ENCODE measurements at places on chromosomes 13 and 19.
A peak's percentile ranks its signal among the peaks of the same experiment; 100 is the strongest.

DNA sequence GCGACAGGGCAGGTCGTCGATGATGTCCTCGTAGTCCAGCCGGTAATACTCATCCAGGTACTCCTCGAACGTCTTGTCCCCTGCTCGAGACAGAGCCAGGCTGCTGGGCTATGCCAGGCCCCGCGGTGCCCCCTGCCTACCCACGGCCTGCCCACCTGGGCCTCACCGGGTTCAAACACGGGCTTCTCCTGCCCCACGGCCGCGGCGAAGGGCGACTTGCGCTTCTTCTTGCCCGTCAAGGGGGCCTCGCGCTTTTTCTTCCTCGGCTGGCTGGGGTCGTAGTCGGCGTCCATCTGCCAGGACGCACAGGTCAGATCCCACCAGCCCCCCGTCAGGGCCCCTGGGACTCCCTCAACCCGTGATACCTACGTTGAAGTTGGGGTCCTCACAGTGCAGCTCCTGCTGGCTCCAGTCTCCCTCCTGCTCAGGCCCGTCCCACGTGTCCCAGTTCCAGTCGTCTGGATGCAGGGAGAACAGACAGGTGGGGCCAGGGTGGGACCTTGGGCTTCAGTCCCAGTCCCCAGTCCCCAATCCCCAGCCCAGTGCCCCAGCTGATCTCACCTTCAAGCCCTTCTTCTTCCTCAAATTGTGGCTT, 8.1 kb downstream of the KRI1 start:
- DNase-seq: no peak

GRCh38 chr19:48398375-48399235, 5.1 kb downstream of the GRIN2D start:
- peak; percentile 11 for DNase-seq

DNA sequence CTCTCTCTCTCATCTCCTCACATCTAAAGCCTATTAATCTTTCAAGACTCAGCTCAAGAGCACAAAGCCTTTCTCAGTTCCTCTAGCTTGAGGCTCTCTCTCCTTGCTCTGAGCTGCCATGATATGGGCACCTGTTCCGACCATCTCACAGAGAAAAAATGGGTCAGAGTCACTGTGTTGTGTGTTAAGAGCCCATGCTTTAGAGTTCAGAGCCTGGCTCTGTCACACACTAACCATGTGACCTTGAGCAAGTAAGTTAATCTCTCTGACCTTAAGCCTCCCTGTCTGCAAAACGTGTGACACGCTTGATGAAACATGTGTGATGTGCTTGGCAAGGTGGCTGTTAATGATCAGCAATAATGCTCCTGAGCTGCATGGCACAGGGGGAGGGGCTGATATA, 245.2 kb downstream of the DLEU7 start:
- DNase-seq: no peak

DNA sequence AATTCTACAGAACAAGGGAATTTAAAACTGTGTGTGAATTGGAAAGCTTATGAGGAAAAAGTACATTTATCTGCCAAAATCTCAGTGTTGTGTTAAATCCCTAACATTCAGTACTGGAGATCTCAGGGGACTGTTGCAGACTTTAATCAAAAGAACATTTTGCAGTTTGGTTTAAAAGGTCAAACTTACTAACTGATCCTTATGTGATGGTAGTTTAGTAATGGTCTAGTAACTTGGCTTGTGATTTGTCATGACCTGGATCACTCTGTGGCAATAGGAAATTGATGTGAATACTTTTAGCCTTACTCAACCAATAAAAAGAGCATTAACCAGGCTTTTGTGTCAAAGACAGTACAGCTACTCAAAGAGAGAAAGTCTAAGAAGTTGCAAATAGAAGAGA, 862.1 kb upstream of the MIR17HG start:
- DNase-seq: no peak

GRCh38 chr13:51243227-51243626, 21.0 kb downstream of the FAM124A start:
- no peak for DNase-seq

DNA sequence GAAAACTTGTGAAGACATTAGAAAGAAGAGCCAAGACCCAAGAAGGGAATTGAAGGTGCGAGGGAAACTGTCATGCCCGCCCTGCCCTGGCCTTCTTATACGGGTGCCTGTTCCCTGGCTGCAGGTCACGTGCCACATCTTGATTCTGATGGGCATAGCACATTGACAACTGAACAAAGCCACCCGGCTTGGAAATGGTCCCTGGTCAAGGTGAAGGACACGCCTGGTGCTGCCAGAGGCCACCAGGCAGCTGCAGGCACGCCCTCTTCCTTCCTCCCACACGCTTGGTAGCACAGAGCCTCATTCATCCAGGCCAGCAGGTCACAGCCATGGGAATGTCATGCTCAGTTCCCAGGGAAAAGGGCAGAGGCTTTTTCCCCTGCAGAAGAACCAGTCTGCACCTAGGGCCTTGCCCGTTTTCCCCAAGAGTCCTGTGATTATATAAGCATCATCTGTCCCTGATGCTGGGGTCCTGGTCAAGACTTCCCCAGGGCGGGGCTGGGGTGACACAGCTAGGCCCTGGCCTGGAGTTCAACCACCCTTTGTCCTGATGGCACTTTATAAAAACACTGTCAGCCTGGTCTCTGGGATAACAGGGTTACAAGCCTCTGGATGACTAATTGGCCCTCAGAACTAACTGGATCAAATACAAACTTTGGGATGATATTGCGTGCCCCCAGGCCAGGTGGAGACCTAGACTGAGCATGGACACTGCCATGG, 56.0 kb downstream of the CDADC1 start:
- no peak for DNase-seq

GRCh38 chr13:50222569-50223332, 207.5 kb downstream of the KCNRG start:
- DNase-seq: no peak

DNA sequence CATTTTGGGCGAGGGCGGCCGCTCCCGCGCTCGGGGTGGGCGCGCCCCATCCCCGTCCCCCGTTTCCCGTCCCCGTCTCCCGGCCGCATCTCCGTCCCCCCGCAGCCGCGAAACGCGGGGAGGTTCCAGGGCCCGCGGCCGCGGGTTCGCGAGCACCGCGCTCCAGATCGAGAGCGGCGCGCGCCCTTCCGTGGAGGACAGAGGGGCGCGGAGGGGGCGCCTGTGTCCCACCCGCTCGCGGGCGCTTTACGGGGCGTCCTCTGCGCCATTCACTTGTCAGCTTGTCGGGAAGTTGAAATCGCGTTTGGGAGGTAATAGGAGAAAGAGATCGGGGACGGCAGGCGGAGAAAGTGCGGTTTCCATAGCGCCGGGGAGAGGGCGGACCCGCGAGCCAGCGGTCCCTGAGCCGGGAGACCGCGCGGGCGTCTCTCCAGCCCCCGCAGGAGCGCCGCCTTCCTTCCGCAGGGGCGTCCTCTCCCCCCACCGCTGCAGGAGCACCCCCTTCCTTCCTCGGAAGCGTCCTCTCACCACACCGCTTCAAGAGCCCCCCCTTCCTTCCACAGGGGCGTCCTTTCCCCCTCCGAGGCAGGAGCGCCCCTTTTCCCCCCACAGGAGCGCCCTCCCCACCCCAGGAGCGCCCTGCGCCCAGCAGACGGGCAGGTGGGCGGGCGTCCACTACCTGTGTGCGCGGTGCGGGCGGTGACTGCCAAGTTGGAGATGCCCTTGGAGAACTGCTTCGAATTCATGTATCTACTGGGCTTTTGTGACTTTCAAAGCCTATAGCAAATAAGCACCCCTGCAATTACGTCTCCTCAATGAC, 962 bp upstream of the IRS2 start:
- DNase-seq: no peak

DNA sequence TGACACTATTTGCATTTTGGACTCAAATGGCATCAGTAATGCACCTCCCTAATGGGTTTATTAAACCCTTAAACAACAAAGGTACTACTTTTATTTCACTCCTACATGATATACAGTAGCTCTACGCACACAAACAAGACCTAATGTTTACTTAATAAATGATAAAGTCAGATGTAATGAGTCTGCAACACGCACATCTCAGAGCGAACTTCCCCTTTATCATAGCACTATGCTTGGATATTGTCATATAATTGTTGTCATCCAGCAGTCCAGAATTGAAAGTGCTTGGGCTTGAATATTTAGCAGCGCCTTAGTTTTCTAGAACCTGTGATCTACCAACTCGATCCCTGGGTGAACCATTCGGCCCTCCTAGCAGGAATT, 772 bp downstream of the PARP4 start:
- DNase-seq: no peak

GRCh38 chr19:1522061-1522460, 1.8 kb upstream of the PLK5 start:
- no peak for DNase-seq

- DNase-seq: no peak
Observed at GRCh38 chr19:7657131-7657751, 11.6 kb upstream of the RETN start.

DNA sequence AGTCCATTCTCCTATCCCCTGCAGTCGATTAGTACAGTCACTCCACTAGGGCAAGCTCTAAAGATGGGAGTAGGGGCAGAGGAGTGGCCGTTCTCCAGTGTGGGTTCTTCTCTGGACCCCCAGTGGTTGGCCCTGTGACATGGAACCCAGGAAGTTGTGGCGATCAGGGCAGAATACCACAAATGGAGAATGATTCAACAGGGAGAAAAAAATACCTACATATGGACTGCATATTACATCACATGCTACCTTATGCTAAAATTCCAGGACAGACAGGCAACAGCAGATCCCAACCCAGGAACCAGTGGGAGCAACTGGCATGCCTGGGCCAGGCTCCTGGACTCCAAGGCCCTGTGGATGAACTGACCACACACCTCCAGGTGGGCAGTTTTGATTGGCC, 20.4 kb downstream of the POU2F2 start:
- DNase-seq: no peak

DNA sequence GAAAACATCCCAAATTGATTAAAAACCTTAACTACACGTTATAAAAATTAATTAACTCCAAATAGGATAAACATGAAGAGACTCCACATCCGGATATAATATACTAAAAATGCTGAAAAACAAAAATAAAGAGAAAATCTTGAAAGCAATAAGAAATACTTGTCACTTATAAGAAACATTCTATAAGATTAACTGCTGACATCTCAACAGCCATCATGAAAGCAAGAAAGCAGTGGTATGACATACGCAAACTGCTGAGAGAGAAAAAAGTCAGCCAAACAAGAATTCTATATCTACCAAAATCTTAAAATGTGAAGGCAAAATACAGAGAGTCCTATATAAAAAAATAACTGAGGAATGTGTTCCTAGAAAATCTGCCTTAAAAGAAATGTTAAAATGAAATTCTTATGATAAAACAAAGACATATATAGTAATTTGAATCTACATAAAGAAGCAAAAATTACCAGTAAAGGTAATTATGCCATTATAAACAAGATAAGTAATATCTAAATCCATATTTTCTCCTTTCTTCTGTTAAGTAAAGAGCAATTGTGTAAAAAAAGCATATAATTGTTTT, 1851.1 kb downstream of the PCDH9 start:
- DNase-seq: no peak

- DNase-seq: no peak
Observed at GRCh38 chr13:97193577-97193976, 28.6 kb upstream of the MBNL2 start.
